ENCODE measurements at places on chromosomes 16 and 17. TPM values are rescaled to one million over a fixed set of nuclear protein-coding genes. Genes with fewer than 3 reads are reported as not detected.

- no peak for DNase-seq
Observed at GRCh38 chr16:50657241-50657640, 23.9 kb downstream of the SNX20 start.

- no peak for DNase-seq
Observed at GRCh38 chr17:37384560-37385149, 8.9 kb downstream of the C17orf78 start.

GRCh38 chr17:21278450-21279197 lies 5.9 kb upstream of the MAP2K3 start:
- no peak for DNase-seq

DNA sequence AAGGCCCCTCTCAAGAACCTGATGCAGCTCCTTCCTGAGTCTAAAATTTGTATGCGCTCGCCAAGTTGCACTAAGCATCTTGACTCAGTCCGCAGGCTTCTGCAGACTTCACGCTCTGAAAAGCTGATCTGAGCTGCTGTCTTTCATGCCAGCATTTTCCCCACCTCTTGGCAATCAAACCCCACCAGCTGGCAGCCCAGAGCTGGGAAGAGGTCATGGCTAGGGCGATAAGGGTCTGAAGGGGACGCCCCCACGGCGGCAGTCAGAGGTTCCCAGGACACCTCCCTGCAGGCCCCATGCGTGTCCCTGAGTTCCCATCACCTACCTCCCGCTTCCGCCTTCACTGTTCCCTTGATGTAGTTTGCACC lies 5.1 kb upstream of the UNC13D start:
- DNase-seq = no peak

- no peak for DNase-seq
Observed at GRCh38 chr17:7258731-7259554, 3.3 kb downstream of the CLDN7 start.

DNA sequence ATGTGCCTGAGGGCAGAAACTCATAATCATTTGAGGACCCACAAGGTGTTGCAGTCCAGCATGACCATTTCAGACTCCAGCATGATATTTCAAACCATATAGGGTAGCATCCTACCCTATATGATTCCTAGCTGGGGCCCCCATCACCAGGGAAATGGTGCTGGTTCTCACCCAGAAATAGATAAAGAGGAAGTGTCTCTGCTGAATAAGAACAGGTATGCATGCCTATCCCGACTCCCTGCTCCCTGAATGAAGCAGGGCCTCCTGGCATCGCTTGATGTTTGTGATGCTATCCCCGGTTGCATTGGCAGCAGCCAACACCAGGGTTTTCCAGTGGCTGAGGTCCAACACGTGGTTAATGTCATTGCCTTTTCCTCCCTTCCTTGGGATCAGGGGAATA lies 17.1 kb upstream of the HEATR6 start:
- DNase-seq = no peak

DNA sequence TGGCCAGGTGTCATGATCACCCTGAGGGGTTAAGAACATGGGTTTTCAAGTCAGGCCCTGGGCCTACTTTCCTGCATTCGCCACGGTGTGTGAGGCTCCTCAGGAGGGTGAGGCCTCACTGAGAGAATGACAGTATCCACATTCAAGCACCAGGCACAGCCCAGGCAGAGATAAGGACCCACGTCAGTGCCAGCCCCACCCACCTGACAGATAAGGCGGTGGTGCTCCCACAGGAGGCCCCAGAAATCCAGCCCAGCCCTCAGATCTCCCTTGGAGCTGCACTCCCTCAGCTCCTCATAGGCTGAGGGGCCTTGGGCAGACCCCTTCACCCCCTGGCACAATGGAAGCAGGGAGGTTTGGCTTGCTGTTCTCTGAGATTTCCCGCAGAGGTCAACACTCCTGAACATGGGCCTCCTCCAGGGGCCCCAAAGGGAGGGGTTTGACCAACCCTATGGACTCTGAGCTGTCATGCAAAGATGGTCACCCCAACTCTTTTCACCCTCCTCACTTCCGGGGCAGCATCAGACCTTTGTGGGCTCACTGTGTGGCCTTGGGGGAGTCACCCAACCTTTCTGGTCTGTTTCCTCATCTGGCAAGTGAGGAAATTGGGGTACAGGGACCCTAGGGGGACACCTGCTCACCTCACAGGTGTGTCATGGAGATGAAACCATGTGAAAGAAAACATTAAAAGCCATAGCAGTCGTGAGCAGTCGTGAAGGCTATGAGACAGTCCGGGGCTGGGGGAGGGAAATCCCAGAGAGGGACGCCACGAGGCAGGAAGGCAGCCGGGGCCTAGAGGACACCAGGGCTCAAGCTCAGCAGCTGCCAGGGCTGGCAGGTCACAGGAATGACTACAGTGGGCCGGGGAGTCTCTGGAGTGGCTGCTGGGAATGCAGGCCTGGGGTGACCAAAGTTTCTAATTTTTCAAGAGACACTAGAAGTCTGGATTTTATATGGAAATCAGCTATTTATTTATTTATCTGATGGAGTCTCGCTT lies 15.4 kb downstream of the PLLP start:
- no peak for DNase-seq

DNA sequence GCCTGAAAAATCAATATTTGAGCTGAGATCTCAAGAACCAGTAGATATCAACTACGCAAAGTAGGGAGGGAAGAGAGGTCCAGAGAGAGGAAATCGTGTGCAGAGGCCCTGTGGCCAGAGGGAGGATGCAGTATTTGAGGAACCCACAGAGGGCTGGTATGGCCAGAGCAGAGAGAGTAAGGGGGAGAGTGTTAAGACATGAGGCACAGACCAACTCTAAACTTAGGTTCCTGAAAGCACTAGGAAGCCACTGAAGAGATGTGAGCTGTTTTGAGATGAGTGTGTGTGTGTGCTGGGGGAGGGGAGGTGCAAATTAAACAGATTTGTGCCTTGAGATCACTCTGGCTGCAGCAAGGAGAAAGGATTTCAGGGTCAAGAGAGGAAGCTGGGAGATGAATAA lies 10.9 kb downstream of the SLC13A2 start:
- DNase-seq = no peak

DNA sequence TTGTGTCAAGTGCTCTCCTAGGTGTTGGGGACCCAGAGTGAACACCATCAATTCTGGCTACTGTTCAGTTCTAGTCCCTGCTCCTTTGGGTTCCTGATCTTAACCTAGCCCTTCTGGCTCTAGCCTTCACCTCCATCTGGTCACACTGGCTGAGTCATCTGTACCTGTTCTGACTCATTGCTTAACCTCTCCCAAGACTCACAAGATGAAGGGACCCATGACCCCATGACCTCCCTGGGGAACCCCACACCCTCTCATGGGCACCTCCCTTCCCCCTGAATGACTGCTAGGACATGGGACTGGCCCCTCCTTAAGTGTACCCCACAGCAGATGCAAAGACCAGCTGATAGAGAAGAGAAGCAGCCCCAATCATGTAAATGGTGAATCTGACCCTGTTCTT lies 345.8 kb upstream of the CDH5 start:
- no peak for DNase-seq

GRCh38 chr17:286571-286970 lies 66.0 kb downstream of the RPH3AL start:
- no peak for DNase-seq

Gene KRTAP9-2
- total RNA-seq = not detected

Gene SULT1A1
- 36.2 TPM for total RNA-seq

Gene AHSP
- total RNA-seq = not detected

Gene VWA3A
- 0.55 TPM for total RNA-seq
